HepG2 (cell line): ENCODE measurements at places on chromosomes 13 and 19.
A peak's percentile ranks its signal among the peaks of the same experiment; 100 is the strongest.

- DNase-seq: no peak
Observed at GRCh38 chr13:34401696-34402095, 540.4 kb upstream of the NBEA start.

DNA sequence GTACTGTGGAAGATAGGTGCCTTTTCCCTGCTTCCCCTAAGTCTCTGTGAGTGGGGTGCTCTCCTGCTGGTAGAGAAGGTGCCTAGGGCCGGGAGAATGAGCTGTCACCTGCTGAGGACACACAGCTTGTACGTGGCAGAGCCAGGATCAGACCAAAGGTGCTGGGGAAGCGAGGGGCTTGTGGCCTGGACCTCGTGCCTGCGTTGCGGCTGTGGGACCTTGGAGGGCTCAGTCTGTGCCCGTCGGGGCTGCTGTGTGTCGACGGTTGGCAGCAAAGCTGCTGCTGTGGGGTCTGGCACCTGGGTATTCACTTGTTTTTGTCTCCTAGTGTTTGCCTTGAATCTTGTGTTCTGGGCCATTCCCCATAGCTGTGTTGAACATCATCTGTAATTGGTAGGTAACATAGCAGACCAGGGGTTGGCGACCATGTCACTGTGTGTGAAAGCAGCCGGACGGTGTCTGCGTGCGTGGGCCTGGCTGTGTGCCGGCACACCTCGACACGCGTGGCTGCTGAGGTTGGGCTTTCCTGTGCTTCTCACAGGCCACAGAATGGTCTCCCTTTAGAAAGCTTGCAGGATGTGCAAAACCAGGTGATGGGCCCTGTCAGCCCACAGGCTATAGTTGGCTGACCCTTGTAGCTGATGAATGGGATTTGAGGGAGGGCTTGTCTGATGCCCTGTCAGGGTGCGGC, 9.2 kb downstream of the U2AF2 start:
- DNase-seq: no peak

DNA sequence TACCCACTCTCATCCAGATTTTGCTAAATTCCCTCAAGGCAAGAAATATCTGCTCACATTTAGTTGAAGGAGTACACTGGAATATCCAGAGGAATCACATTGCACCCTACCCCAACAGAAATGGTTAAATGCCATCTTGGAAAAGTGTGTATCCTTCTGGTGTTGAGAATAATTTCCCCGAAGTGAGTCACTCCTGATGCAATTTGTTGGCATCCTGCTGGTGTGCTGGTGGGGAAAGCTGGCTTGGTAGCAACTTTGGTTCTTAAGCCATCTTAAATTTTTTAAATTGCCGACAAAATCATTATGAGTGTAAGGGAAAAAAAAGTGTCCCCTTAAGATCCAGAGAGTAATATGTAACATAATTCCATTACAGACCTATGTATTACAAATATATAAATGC, 337.3 kb upstream of the DACH1 start:
- DNase-seq: no peak

- DNase-seq: no peak
Observed at GRCh38 chr13:59750860-59751259, 412.9 kb downstream of the DIAPH3 start.

DNA sequence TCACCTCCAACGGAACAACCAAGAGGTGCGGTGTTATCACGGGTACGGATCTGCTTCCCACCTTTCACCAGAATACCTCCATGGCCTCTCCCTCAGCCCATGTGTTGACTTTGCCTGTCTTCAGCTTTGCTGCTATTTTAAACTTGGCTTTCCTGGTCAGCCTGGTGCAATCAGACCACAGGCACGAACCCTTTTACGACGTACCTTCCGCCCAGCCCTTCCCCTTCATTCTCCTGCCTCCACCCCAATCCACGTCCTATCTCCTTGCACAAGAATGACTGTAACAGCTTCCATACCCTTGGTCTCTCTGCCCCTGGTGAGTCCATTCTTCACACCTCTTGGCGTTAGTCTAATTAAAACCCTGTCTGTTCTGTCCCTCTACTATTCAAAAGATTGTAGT, 431.7 kb downstream of the EFNB2 start:
- no peak for DNase-seq

GRCh38 chr19:35261356-35262100, 7.2 kb upstream of the USF2 start:
- DNase-seq: no peak

DNA sequence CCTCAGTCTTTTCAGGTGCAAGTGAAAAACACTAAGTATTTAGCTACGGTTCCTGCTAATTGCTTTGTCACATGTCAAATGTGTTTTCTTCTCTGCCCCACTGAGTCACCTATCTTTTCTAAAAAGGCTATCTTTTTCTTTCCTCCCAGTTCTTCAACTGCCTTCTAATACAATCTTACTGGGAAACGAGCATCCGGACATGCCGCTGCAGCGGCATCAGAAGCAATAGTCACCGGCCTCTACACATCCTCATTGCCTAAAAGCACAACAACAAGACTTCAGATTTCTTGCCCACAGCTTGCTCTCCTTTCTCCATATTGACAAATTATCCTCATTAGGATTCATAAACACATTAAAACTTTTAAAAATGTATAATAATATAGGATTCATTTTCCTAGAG, 1.2 kb downstream of the PCDH9 start:
- DNase-seq: no peak

DNA sequence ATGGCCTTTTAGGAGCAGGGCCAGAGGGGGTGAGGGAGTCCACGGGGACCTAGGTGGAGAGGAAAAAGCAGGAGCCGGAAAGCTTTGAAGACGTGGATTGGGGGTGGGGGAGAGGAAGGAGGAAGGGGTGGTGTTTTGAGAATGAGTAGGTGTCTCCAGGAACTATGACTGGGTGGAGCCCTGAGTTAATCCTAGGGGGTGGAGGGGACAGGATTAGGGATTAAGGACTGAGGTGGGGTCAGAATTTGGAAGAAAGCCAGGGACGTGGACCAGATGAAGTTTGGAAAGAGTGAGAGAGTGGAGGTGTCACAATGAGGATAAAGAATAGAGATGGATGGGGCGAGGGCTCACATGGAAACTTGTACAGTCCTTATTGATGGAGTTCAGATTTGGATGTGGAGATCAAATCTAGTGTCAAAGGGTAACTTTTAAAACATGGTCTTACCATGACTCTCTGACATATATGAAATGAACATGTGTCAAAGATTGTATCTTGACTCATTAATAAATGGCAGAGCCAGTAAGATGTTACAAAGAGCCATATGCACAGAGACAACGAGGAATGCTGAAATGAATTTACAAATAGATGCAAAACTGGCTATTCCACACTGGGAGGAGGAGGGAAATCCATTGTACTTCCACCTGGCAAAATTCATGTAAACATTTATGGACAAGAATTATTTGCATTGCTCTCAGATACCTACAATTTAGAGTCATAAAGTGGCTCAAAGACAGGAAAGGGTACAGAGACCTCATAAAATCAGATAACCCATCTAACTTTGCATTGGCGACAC, 1.7 kb upstream of the KLK13 start:
- no peak for DNase-seq

GRCh38 chr13:51342706-51343105, 3.2 kb downstream of the SERPINE3 start:
- no peak for DNase-seq

GRCh38 chr19:42512743-42513304, 15.5 kb downstream of the CEACAM1 start:
- no peak for DNase-seq

DNA sequence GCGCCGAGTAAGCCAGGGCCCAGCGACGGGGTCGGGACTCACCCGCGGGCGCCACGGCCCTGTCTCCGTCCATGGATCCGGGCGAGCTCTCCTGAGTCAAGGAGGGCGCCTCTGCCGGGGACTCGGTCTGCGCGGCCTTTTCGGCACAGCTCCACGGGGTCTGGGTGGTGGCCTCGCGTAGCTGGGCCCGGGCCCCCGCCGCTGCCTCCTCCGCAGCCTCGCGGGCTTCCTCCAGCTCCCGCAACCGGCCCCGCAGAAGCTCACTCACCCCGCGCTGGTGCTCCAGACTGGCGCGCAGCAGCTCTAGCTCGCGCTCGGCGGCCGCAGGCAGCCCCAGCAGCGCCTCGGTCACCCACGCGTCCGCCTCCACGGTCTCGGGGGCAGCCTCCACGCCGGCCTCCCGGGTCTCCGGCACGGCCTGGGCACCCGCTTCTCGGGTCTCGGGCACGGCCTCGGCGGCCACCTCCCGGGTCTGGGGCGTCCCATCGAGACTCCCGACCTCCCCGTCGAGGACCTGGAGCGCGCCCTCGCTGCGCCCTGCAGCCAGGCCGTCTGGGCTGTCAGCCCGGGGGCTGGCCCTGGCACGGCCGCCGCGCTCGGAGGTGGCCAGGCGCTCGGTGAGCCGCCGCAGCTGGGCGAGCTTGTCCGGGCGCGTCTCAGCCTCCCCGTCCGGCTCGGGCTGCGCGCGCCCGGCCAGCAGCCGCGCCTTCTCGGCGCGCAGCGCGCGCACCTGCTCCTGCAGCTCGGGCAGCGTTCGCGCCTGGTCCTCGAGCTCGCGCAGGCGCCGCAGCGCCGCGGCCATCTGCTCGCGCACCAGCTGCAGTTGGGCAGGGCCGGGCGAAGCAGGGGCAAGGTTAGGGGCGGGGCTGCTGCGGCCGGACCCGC, 8.4 kb downstream of the KANK3 start:
- peak; percentile 27 for DNase-seq

DNA sequence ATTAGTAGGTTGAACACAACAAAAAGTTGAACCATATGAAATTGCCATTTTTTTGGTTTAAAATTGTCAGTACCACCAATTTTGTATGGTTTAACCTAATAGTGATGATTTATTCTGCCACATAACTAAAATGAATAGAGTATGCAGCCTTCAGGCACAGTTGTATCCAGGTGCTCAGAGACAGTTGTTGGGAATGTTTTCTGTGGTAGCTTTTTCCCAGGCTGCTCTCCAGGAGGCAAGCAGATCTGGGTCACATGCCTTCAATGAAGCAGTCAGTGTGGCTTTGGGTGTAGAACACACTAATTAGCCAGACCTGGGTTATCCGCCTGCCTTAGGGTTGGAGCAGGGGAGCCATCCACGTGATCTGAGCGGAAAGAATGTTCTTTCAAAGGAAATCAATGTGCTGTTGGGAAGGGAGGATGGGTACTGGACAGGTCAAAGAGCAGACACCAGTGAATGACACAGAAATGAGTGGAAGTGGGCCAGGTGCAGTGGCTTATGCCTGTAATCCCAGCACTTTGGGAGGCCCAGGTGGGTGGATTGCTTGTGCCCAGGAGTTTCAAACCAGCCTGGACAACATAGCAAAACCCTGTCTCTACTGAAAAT, 28.6 kb downstream of the MARK4 start:
- DNase-seq: peak; percentile 53

GRCh38 chr19:2808129-2808941, 11.3 kb upstream of the ZNF554 start:
- no peak for DNase-seq

DNA sequence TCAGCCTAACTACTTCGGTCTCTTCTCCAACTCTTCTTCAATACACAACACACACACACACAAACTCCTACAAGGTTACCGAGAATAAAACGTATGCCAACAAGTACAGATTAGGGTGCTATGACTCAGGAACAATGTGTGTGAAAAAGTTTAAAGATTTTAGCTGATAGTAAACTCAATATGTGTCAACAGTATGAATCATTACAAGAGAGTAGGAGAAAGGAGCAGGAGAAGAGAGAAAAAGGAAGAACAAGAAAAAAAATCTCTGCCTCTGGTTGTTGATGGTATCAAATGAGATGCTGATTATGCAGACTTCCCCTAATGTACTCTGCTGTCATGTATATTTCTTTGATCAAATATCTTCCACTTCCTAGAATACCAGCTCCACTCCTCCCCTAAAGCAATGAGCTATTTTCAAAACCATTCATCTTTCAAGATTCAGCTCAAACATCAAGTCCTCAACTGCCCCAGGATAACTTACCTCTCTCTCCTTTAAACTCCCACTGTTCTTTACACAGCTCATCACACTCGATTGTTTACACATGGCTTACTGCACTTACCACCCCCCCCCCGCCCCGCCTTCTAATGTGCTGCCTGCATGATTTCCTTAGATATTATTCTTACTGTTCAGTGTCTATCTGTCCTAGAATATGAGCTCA, 95.6 kb downstream of the FAM216B start:
- DNase-seq: no peak

GRCh38 chr13:106917024-106917571, 349.2 kb upstream of the ARGLU1 start:
- no peak for DNase-seq

DNA sequence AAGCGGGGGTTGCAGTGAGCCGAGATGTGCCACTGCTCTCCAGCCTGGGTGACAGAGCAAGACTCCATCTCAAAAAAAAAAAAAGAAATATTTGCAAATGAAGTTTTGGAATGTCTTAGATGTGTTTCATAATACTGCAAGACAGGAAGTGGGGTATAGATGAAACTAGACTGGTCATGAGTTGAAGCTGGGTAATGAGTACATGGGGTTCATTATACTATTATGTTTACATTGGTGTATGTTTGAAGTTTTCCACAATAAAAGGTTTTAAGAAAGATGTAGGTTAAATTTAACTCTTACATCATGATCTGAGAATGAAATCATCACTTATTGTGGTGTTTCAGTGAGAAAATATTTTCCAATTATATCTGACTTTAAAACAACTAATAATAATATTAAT, 19.0 kb downstream of the FNDC3A start:
- peak; percentile 4 for DNase-seq

GRCh38 chr13:49546561-49546960, 38.8 kb downstream of the RCBTB1 start:
- DNase-seq: no peak

DNA sequence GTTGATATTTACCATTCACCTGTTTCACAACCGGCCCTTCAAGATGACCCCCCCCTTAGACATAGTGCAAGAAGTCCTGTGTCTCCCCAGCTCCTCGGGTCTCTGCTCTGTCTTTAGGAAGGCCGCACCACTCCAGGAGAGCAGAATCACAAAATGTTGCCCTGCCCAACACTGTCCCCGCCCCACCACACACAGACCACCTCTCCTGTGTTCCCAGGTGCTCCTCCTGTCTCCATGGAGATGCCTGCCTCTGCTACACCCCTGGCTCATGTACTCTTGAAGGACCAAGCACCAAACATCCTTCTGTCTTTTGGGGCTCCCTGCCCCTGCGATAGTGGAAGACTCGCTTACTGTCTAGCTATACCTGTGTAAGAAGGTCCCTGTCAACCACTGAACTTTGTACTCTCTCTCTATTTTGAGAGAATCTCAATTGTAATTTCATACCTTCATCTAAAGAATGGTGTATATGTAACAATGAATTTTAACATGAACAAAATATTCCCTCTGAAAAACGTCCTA, 9.6 kb upstream of the TNFRSF19 start:
- no peak for DNase-seq

- no peak for DNase-seq
Observed at GRCh38 chr19:47595944-47596343, 13.0 kb upstream of the BICRA start.

DNA sequence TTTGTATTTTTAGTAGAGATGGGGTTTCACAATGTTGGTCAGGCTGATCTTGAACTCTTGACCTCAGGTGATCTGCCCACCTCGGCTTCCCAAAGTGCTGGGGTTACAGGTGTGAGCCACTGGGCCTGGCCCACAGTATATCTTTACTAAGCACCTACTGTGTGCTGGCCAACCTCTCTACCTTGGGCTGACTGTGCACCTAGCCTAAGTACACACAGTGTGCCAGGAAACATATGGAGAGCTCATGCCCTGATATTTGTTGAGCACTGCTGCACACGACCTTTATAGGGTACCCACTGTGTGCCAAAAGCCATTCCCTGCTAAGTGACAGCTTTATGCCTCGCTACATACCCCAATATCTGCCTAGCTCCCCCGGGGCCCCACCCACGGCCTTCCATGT, 6.3 kb upstream of the ARHGAP45 start:
- no peak for DNase-seq
